ENCODE measurements at places on chromosomes 13 and 19.

DNA sequence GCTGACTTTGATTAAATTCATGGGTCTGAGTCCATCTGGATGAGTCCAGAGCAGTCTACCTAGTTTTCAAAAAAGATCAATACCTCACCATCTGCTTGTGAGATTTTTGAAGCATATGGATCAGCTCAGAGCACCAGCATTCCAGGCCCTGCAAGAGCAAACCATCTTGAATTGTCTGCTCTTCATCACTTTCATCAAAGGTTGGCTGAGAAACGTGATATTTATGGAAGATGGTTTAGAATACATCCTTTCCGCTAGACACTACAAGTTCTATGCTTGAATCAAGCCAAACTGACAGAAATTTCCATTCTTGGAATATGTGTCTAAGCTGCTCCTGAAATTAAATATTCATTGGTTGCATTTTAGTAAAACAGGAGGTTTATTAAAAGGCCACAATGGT, 190.3 kb downstream of the KCNRG start:
- no peak for DNase-seq

DNA sequence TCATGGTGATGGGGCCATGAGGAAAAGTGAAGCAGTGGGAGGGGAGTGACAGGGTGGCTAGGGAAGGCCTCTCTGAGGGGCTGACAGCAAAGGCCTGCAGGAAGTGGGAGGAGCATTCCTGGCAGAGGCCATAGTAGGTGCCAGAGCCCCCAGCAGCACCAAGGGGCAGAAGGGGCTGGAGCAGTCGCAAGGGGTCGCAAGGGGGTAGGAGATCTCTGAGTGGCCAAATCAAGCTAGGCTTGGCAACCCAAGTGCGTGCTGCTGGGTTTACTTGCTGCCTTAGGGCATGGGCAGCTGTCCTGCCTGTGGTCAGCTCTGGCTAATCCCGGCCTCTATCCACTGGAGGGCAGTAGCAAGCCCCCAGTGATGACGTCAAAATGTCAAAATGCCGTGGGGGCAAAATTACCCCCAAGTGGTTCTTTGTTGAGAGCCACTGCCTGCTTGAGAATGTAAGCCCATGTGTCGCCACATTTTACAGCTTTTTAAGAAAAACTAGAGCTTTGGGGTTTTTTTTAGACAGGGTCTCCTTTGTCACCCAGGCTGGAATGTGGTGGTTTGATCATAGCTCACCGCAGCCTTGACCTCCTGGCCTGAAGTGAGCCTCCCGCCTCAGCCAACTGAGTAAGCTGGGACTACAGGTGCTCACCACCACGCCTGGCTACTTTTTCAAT, 11.8 kb downstream of the CCDC97 start:
- DNase-seq, result peak; percentile 23

- DNase-seq, result no peak
These were observed 242.8 kb downstream of the B3GLCT start for GRCh38 chr13:31442571-31442970.

DNA sequence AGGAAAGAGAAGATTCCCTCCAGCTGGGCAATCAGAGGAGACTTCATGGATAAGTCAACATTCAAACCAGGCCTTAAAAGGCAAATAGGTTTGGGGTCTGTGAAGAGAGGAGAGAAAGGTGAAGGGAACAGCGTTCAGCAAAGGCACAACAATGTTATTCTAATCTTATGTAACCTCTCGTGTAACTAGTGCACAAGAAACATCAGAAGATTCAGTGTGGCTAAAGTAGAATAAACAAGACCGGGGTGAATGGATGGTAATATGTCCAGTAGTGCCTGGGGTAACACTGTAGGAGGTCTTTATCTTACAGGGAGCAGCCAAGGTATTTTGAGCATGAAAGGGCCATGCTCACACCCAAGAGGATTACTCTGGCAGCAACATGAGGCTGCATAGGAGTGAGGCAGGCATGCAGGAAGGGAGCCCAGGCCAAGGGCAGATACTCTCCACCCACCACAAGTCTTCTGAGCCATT, 24.1 kb downstream of the LHFPL6 start:
- DNase-seq, result no peak

Measured in SW 1271 (cell line).